ENCODE measurements at places on chromosomes 2 and 18. TPM values are rescaled to one million over a fixed set of nuclear protein-coding genes. Genes with fewer than 3 reads are reported as not detected.

DNA sequence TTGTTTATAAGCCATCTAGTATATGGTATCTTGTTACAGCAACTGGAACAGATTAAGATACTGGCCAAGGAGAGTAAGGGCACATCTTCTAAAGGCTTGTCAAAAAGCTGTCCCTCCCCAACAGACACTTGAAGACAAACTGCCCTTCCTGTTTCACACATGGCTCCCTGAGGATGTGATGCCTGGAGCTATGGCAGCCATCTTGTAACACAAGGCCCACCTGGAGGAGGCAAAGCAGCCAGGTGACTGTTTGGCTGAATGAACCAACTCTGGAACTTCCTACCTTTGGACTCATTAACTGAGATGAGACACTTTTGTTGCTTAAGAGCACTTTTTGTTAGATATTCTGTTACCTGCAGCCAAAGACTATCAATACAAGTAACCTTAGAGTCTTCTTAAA, 54.4 kb downstream of the SNORC start:
- no peak for DNase-seq

GRCh38 chr2:42350434-42351063, 10.5 kb downstream of the COX7A2L start:
- no peak for DNase-seq

- no peak for DNase-seq
Measured at GRCh38 chr18:59621027-59621426, 76.2 kb downstream of the CCBE1 start.

DNA sequence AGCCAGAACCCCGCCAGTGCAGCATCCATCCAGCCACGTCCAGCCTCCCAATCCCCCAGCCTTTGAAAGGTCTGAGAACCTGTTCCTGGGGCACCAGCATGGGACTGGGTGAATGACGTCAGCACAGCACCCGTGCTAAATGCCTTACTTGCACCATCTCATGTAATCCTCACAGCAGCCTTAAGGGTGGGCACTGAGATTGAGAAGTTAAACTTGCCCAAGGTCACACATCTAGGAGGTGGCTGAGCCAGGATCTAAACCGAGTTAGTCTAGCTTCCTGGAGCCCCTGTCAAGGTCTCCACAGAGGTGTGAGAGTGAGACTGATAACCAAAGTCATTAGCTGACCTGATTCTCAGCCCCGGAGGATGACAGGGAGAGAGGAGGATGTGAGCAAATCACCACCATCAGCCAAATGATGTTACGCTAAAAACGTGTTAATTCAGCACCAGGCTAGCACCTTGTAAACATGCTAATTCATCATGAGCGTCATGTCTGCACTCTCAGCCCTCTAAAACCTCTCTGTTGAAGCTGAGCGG, 4.6 kb downstream of the CD8A start:
- no peak for DNase-seq

COLEC12 gene
- 19.3 TPM for total RNA-seq

ABCG5 gene
- total RNA-seq, result not detected

KHK gene
- 7.1 TPM for total RNA-seq

UPP2 gene
- not detected for total RNA-seq

DNA sequence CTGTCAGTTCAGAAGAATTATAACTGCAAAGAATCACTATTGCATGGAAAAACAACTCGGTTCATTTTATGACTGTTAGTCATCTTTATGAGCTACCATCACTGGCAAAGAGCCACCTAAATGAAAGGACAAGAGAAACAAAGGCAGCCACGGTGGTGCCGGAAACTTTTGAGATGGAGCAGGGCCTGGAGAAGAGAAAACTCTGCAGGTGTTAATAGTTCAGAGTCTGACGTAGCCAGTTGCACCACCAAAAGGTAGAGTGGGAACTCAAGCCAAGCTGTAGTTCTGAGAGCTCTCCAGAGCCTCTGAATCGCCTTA, 110.9 kb downstream of the FTCDNL1 start:
- no peak for DNase-seq

DNA sequence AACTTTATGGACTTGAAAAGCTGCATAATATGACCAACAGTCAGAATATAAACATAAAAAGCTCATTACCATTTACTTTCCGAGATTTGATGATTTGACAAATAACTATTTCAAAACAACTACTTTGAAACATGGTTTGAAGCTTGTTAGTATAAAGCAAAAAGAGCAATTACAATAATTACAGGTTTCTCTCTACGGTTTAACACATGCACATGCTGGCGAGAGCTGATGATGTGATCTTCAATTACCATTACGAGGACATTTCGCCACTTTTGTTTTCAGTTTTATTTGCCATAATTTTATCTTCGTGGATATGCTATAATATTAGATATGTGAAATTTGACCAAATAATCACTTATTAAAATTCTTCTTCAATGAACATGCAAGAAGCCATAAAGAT, 270.1 kb downstream of the TCF4 start:
- no peak for DNase-seq

- DNase-seq, result no peak
Measured at GRCh38 chr2:217932803-217933616, 69.8 kb downstream of the TNS1 start.

Measured in sciatic nerve (tissue), 2 donors.